ENCODE measurements at places on chromosomes 11 and 22.

GRCh38 chr11:110038201-110038600 is 55.0 kb upstream of the ZC3H12C start:
- no peak for DNase-seq

GRCh38 chr11:110774138-110775014 is 62.1 kb upstream of the ARHGAP20 start:
- no peak for DNase-seq

- DNase-seq, result peak; percentile 52
Observed at GRCh38 chr22:38305471-38306448, 11.5 kb downstream of the CSNK1E start.

DNA sequence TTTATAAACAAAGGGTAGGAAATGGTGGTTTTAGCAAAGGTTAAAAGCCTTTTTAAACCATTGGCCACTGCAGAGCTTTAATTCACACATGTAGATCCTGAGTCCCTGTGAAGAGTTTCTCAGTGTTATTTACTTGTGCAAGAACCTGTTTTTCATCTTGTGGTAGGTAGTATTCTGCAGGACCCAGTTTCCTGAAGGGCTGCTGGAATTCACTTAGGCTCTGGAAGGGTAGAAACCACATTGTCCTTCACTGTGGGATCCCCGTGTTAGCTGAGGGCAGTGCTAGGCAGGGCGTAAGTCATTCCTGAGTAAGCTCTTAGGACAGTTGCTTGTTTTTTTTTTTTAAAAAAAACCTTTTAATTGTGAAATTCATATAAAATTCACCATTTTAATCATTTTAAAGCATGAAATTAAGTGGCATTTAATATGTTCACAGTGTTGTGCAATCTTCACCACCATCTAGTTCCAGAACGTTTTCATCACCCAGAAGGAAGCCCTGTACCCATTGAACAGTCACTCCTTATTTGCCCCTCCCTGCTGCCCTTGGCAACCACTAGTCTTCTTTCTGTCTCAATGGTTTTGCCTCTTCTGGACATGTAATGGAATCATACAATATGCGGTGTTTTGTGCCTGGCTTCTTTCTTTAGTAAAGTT is 77.7 kb downstream of the C22orf31 start:
- DNase-seq, result no peak

GRCh38 chr11:134282121-134283045 is 6.2 kb downstream of the GLB1L3 start:
- no peak for DNase-seq

- no peak for DNase-seq
Observed at GRCh38 chr22:39419096-39419495, 19.5 kb downstream of the TAB1 start.

- DNase-seq, result no peak
Observed at GRCh38 chr11:118213781-118214180, 11.0 kb downstream of the JAML start.

- no peak for DNase-seq
Observed at GRCh38 chr11:107567739-107568335, 2.3 kb upstream of the ALKBH8 start.

DNA sequence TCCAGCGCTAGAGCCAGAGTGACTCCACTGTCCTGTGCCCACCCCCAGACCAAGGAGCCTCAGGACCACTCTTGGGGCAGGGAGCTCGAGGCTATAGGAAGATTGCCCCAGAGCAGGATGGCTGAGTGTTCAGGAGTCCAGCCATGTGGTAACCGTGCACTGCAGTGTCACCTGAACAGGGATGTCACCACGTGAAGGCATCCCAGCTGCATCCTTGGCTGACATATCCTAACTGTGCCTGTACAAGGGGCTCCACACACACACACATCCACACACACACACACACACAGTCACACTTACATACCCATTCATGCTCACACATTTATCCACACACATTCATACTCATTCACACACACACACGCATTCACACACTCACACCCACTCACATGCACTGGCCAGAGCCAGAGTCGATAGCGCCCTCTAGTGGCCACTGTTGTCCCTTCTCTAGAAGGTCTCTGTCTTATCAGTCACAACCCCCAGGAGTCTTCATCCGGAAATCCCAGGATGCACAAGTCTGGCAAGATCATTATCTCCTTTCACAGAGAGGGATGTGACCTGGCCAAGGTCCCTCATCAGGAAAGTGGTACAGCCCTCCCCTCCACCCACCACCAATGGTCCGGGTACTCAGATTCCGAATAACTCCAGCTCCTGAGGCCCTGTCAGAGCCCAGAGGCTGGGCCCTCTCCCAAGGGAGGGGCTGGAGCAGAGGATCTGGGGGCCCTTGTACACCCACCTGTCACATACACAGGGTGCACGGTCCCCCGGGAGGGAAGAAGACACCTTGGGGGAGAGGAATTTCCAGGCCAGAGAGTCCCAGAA is 55.1 kb downstream of the IGLL5 start:
- peak; percentile 73 for DNase-seq

DNA sequence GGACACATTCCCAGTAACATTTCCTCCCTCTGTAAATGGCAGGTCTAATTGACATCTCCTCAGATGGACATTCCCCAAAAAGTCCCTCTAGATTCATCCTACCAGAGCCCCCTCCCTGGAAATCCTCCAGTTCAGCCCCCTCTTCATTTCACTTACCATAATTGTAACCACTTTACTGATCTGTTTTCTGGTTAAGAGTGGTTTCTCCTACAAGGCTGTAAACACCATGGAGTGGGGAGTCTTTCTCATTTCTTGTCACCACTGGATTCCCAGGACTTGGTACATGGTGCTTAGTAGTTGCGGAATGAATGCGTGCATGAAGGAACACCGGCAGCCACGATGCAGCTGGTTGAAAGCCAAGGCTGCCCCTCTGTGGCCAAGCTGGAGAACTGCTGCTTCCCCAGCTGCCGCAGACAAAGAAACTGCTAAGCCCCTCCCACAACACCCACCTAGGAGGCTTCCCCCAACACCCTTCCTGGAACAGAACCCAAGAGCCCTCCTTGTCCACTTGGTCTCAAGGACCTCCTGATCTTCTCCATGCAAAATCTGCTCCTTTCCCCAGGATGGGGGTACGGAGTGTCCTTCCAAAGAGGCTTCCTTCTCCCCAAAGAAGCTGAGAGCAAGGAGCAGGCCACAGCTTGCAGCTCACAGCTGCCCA is 18.6 kb upstream of the SCARF2 start:
- peak; percentile 83 for DNase-seq
